ENCODE measurements at places on chromosomes 4 and X. TPM values are rescaled to one million over a fixed set of nuclear protein-coding genes. Genes with fewer than 3 reads are reported as not detected.

- no peak for DNase-seq
Observed at GRCh38 chr4:59570860-59571476, 1629.2 kb upstream of the ADGRL3 start.

- no peak for DNase-seq
Observed at GRCh38 chrX:45715748-45716147, 515.1 kb upstream of the DIPK2B start.

GRCh38 chr4:113908829-113909228 is 70.6 kb downstream of the ARSJ start:
- no peak for DNase-seq

DNA sequence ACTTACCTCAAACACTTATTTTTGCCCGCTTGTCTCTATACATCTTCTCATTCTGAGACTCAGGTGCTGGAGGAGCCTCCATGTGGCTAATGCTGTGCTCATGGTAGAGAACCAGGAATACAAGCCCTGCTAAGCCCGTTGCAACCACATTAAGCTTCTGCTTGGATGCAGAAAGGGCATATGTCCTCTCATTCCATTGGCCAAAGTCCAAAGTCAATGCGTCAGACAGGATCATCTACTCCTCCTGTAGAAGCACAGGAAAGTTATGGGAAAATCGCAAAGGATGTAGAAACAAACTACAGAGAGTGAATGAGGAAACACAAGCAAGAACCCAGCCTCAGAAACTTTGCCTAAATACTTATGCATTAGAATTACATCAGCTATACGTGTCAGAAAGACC is 124.5 kb upstream of the AGA start:
- no peak for DNase-seq

- DNase-seq: no peak
Observed at GRCh38 chrX:103663981-103664762, 22.3 kb downstream of the MORF4L2 start.

GRCh38 chr4:112735474-112735951 is 98.6 kb downstream of the LARP7 start:
- DNase-seq: no peak

DNA sequence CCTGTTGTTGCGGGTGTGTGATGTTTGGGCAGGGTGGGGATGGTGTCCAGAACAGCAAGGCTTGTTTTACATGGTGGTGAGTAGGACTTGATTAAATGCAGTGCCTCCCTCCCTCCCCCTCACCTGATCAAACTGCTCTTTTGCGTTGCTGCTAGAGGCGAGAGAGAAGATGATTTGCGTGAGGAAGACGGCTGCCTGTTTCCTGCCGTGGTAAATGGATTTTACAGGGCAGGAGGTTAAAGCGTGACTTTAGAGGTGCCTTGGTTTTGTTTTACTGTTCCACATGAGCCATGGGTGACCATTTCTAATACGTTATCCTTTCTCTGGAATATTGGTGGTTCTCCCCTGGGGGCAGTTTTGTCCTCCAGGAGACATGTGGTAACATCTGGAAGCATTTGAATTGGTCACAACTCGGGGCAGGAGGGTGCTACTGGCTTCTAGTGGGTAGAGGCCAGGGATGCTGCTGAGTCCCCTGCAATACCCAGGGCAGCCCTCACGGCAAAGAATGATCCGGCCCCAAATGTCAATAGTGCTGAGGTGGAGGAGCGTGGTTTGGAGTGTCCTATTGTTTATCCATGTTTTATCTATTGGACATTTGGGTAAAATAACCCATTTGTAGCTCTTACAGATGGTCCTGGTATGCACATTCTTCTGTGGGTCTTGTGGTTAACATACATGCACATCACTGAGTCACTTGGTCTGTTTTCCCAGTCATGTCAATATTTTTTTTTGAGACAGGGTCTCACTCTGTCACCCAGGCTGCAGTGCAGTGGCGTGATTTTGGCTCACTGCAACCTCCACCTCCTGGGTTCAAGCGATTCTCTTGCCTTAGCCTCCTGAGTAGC is 73.7 kb downstream of the SHROOM2 start:
- no peak for DNase-seq

DNA sequence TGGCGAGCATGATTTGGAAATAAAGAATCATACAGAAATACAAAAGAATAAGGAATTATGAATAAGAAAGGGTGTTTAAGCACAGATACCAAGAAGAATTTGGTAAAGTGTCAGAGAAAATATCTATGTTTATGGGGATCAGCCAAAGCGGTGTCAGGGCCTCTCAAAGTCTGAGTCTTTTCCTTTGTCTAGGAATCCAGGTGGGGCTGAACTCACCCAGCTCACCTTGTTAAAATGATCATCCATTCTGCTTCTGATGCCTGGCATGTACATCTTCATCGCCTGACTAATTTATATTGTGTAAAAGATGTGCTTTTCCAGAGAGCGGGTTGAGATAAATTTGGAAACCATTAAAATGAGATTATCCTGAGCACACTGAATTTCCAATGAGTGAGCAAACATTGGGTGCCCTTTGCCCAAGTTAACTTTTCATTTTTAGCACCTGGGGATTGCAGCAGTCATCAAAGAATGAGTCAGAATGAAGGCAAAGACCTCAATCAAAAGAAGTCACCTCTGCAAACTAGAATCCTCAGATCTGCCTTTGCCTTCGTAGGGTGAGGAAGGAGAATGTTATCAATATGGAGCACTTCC is 141.9 kb upstream of the ANXA3 start:
- no peak for DNase-seq

GRCh38 chr4:113499166-113499565 is 262.4 kb downstream of the CAMK2D start:
- DNase-seq: no peak

GRCh38 chr4:53890461-53890860 is 173.9 kb downstream of the CHIC2 start:
- no peak for DNase-seq

Gene MAMLD1
- 2.7 TPM for total RNA-seq

Gene SFRP2
- total RNA-seq: not detected

Gene DMP1
- not detected for total RNA-seq

Gene CDS1
- under 0.01 TPM for total RNA-seq

Gene DCLK2
- total RNA-seq: 11.6 TPM

Gene TEX13D
- not detected for total RNA-seq

Gene KLHL2
- total RNA-seq: 11.8 TPM

Measured in osteoblast (primary cell).